Mesenteric fat pad (tissue), 1 donor: ENCODE measurements at places on chromosomes 6 and 20.

DNA sequence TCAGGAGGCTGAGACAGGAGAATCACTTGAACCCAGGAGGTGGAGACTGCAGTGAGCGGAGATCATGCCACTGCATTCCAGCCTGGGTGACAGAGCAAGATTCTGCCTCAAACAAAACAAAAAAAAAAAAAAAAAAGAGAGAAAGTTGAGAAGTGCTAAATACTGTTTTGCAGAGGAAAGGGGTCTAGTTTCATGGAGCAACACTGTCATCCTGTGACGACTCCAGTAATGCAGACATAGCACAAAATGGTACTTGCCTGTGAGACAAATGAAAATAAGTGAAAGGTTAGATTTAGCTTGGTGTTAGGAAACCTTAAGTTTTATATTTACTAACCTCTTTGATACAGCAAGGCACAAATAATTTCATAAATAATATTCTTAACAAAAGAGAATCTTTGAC is 29.7 kb downstream of the CEP162 start:
- no peak for DNase-seq

GRCh38 chr6:52590152-52590891 is 13.5 kb upstream of the TRAM2 start:
- no peak for DNase-seq

DNA sequence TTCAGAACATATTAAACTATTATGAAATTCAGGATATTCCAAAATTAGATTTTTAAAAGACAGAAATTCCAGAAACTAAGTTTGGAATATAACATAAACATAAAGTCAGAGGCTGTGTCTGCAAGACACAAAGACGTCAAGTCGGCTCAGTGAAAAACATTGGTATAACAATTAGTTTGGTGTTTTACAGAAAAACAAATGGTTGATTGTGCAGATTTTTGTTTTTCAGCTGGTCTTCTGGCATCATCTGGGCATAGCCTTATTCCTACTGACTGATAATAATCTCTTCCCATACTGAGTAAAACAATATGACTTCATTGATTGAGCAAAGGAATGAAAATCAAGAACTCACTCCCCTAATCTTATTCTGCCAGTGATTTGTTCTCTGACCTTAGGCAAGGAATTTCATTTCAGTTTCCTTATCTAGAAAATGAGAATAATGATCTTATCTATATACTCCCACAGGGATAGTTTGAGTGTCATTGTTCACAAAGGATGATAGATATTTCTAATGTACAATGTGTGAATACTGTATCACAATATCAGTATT is 84.3 kb downstream of the FRK start:
- DNase-seq = no peak

DNA sequence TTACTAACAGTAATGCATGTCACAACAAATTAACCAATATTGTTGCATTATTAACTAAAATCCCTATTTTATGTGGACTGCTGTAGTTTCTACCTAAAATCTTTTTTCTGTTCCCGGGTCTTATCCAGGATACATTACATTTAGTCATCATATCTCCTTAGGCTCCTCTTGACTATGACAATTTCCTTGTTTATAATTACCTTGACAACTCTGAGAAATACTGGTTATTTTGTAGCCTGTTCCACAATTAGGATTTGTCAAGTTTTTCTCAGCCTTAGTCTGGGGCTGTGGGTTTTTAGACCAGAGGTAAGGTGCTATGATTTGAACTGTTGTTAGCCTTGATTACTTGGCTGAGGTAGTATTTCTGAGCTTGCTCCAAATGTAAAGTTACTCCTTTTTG is 3.7 kb downstream of the FBXO5 start:
- no peak for DNase-seq

- no peak for DNase-seq
Observed at GRCh38 chr20:16178546-16179135, 394.6 kb downstream of the KIF16B start.

DNA sequence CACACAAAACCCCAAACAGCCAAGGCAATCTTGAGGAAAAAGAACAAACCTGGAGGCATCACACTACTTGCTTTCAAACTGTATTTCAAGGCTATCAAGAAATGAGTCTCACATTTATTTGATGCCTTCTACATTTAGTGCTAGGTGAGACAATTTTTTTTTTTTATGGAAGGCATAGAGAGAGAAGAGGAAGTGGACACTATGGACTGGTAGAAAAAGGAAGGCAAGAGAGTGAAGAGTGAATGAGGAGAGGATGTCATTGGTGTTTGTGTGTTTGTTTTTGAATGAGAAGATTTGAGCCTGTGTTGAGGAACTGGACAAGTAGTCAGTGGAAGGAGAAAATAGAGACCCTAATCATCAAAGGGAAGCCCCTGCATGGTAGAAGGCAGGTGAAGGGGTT is 182.0 kb upstream of the JAG1 start:
- no peak for DNase-seq

DNA sequence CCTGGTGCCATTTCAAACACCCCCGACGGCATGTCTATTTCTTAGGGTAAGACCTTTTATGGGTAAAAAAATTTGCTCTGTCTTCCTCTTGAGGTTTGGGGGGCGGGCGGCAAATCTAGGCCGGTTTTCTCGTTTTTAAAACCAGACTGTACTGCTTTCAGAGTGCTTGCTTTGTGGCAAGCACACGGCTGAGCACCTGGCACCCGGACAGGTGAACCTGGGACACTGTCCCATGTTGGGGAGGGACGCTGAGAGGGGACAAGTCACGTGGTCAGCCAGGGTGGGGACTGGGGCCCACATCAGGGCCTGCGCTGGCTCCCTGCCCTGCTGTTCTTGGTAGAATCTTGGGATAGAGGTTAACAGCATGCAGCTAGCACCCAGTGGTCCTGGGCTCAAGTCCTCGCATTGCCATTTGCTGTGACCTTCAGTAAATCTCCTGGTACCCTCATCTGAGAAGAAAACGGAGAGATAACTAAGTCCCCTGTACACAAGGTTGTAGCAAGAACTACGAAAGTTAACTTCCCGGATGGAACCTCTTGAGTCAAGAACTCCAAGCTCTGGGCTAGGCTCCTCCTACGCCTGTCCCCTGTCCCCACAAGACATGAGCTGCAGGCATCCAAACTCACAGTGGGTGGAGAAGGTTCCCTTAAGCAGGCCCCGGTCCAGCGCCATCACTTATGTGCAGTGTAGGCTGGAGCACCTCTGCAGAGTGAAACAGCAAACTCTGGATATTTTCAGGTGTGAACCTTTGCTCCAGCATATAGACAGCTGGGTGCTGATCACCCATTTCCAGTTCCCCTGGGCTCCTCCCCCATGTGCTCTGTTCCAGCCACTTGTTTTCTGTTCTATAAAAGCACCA is 41.7 kb downstream of the PMEPA1 start:
- DNase-seq = no peak

DNA sequence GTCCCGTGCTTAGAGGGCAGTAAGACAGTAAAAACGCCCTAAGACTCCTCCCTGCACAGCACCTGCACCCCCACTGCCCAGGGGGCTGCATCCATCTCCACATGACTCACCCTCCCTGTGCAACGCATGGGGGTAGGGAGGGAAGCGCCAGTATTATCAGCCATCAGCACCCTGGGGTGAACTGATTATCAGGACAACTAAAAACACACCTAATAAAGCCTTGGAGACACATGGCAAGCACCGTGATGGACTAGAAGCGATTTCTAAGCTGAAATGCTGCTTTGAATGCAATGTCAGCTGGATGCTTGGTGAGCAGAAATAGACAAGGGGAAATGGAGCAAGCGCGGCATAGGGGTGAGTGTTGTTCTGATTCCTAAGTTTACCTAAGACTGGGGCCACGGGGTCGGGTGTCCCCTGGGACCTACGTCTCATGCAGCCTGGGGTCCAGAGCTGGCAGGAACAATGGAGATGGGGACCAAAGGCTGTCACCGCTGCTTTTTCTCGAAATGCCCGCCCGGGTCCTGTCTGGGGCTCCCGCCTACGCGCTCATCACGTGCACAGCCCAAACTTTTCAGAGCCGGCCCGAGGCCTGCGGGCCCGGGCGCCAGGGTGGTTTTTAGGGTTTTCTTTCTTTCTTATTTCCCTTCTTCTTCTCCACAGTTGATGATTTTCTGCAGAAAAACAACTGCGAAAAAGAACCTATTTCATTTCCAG is 702 bp upstream of the TNFAIP3 start:
- DNase-seq = no peak

GRCh38 chr6:104173668-104174067 is 686.1 kb downstream of the HACE1 start:
- DNase-seq = no peak

DNA sequence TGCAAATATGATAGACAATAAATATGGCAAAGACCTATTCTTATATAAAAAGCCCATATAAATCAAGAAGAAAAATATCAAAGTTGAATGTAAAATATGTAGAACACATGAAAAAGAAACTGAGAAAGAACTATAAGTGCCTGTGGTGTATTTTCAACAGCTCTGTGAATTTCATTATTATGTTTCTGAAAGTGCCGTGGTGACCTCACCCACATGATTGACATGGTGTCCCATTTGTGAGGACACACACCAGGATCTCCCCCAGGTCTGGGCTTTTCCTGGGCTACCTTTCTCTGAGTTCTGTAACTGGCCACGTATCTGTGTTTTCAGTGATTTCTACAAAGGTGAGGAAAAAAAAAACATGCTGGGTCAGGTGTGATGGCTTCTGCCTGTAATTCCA is 86.7 kb downstream of the BMP6 start:
- DNase-seq = no peak

DNA sequence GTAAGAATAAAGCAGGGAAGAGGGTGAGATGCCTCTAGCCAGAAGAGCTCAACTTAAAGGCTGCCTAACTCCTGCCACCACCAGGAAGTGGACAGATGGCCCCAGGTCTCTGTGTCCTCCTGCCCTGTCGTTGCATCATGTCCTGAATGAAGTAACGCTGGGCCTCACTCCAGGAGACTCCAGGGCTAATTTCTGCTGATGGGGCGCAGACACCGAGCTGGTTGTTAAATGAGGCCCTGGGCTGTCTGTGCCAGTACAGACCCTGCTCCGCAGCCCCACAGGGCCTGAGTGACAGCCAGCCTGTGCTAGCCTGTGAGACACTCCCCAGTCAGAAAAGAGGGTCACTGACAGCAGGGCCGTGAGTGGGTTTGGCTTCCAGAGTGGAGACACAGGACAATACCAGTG is 6.5 kb downstream of the IP6K3 start:
- DNase-seq = no peak

DNA sequence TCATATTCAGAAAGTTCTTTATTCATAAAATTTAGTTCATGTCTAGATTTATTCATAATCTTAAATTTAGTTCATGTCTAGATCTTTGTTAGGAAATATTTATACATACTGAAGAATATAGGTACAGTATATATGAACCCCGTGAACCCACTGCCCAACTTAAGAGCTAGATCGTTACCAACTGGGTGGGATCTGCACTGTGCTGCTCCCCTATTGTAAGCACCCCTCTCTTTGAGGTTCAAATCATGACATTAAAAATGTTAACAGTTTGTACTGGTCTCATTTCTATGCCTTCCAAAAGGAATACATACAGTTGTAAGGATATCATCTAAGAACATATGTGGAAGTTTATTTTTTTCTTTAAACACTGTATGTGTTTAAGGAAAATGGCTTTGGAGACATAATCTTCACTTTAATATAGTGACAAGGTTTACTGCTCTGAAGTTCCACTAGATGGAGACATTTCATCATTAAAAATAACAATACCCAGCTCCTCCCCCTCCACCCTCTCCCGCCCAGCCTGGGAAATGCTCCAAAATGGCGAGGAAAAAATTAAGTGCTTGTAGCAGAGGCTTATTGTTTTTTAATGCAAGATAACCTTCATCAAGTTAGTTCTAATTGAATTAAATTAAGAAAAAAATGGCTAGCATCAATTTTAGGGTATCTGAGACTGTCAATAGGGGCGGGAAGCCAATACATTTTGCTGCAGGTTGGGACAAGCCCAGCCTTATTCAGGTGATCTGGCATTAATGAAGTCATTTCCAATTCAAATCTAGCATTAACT is 104.1 kb upstream of the TRAF3IP2 start:
- no peak for DNase-seq

DNA sequence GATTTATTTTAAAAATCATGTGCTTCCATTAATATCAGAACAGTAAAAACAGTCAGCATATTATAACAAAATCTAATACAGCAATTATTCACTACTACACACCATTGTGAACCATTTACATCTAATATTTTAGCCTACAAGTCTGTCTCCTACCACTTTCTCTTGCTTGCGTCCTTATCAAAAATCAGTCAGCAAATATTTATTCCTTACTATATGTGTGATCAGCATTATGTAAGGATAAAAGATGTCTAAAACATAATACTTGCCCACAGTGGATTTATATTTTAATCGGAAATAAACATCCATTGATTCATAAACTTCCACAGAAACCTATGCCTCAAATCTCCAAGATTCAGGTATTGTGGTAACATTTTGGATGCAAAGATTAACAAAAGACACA is 99.8 kb downstream of the NRSN1 start:
- no peak for DNase-seq

GRCh38 chr6:105566503-105566902 is 163.6 kb upstream of the PREP start:
- no peak for DNase-seq

- no peak for DNase-seq
Observed at GRCh38 chr6:5704708-5705107, 302.0 kb downstream of the NRN1 start.

GRCh38 chr6:25318589-25318988 is 39.4 kb downstream of the CARMIL1 start:
- DNase-seq = no peak

- DNase-seq = no peak
Observed at GRCh38 chr6:84599991-84600390, 164.4 kb downstream of the TBX18 start.

DNA sequence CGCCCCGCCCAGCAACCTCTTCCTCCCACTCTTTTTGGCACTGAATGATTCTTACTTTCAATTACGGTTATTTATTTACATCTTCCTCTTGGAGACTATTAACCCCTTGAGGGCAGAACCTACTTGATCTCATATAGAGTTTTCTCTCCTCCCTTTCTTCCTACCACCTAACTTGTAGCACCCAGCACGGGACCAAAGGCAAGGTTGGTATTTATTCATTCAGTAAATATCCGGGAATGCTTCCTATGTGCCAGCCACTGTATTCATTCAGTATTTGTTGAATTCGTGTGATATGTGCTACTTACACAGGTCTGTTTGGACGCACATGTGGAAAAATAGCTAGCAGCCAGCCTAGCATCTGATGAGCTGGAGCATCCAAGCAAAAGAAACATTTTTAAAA is 1.3 kb upstream of the CNKSR3 start:
- DNase-seq = no peak

- no peak for DNase-seq
Observed at GRCh38 chr6:11970114-11970513, 42.0 kb upstream of the HIVEP1 start.

- no peak for DNase-seq
Observed at GRCh38 chr6:144883915-144884314, 598.8 kb downstream of the UTRN start.

DNA sequence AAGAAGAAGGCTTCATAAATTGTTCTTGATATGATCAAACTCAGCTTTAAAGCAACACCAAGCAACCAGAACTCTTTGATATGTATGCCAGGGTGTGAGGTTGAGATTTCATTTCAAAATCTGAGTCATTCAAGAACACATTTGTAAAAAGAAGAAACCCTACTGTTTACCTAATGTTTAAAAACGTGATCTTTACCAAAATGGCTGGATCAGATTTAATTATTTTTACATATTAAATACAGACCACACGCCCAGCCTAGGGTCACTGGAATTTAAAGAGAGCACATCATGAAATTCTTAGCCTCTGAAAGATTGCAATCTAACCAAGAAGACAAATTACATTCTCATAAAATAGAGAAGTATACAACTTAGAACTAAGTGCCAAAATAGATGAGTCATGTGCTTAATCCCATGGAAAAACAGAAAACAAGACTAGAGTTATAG is 206.8 kb upstream of the SMLR1 start:
- DNase-seq = no peak

- DNase-seq = no peak
Observed at GRCh38 chr6:47437592-47437991, 40.0 kb upstream of the CD2AP start.
